ENCODE measurements at places on chromosomes 6 and 20.

DNA sequence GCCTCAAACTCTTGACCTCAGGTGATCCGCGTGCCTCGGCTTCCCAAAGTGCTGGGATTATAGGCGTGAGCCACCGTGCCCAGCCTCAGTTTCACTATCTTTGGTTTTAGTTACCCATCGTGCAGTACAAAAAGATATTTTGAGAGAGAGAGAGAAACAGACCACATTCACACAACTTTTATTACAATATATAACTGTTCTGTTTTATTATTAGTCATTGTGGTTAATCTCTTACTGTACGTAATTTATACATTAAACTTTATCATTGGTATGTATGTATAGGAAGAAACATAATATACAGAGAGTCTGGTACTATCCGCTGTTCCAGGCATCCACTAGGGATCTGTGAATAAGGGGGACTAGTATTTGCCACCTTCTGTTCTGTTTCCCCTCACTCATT, 29.4 kb upstream of the TAF8 start:
- DNase-seq = no peak

DNA sequence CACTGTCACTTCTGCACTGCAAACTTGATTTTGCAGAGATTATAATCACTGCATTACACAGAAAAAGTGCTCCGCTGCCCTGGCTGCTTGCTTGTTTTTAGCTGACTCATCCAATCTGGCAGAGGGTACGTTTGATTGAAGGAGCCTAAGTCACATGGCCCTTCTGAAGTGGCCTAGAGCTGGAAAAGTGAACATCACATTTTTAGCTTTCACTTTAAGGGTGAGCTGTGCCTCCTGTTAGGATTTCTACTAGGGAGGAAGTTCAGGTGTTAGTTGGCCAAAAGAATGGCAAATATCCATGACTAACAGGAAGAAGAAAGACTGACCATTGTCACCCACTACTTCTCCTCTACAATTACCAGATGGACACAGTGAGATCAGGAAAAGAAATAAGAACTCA, 889.1 kb upstream of the MAP3K7 start:
- DNase-seq = no peak

DNA sequence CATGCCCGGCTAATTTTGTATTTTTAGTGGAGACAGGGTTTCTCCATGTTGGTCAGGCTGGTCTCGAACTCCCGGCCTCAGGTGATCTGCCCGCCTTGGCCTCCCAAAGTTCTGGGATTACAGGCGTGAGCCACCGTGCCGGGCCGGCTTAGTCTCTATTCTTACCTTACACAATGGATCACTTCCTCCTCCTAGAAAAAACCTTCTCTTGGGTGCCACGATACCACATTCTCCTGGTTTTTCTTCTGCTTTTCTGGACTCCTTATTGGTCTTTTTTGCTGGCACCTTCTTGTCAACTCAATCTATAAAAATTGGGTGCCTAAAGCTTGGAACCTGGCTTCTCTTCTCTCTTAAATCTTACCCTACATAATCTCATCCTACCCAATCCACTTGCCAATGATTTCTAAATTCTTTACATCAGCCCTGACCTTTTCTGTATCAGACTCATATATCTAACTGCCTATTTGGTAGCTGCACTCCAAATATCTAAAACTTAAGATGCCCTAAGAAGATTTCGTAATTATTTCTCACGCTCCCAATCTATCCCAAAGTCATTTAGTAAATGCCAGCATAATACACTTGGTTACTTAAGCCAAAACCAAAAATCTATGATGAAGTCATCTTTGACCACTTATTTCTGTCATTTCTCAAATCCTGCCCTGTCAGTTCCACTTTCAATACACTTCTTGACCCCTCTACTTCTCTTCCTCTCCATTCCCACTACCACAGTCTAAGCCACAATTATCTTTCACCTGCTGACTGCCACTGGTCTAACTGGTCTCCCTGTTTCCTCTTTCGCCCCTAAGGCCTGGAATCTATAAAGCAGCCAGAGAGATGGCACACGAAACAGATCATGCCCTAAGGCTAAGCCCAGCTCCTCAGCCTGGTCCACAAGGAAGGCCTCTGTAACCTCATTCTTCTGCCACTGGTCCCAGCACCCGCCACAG, 43.2 kb downstream of the ELMO2 start:
- DNase-seq = no peak

GRCh38 chr6:163392533-163392932, 22.0 kb upstream of the QKI start:
- no peak for DNase-seq

DNA sequence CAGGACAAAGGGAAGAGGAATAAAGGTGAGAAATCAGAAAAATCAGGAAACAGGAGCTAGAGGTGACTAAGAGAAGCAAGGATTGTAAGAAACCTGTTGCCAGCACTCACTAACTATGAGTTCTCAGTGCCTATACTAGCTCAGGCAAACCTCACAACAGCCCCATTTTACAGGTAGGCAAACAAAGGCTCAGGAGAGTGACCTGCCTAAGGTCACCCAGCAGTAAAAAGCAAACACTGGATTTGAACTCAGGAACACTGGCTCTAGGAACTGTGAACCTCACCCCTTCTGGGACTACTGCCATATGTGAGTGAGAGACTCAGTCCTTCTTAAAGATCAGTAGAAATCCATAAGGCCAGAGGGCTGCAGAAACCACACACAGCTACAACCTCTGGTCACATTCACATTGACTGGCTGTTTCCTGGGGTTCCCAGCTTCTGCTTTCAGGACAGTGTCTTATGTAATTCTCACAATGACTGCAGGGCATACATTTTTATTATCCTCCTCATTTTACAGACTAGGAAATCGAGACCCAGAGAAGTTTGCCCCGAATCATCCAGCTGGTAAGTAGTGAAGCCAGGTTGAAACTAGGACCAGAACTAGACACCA, 80.7 kb upstream of the MAFB start:
- no peak for DNase-seq

GRCh38 chr6:49118478-49118877, 344.6 kb downstream of the MMUT start:
- no peak for DNase-seq

GRCh38 chr6:149934249-149935156, 7.3 kb upstream of the ULBP2 start:
- peak; percentile 33 for DNase-seq

DNA sequence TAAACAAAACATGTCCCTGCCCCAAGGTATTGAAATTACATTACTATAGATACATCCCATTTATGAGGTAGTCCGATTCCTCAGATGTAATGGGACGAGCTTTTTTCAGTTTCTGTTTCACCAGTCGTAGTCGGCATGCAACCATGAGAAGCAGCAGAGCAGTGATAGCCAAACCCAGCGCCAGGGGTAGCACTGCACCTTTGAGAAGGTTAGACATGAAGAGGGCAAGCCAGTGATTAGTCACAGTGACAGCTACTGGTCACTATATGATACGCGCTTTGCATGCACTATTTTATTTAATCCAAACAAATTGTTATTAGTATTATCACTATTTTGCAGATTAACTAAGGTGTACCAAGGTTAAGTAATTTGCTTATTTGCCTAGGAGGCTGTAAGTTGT, 43.7 kb downstream of the LRP11 start:
- no peak for DNase-seq

GRCh38 chr6:74785236-74785635, 420.6 kb downstream of the COL12A1 start:
- DNase-seq = no peak

DNA sequence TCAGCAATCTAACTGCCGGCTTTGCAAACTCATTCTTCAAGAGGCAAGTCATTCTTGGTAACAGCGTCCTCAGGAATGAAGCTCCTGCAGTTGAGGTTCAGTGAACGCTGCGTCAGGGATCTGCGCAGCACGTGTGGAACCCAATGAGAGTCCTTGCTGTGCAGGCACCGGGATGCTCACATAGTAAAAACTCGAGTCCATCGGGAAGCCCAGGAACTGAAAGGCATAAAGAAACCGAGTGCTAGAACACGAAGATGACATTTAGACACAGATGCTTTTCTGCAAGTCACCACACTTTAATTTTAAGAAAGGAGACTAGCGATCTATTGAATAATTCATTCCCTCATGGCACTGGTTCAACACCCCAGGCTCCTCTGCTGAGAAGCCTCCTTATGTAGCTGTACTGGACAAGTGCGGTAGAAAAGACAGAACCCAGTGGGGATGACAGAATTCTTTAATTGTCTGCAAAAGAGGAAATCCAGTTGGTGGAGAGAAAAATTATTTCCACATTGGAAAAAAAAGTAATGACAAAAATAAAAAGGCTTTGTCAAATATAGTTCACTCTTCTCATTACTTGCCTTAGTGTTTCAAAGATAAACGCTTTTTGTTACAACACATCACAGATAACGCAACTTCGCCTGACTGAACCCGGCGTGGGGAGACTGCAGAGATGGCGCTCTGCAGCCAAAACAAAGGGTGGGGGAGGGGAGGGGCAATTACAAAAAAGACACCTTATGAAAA, 1.9 kb upstream of the AFDN start:
- no peak for DNase-seq

DNA sequence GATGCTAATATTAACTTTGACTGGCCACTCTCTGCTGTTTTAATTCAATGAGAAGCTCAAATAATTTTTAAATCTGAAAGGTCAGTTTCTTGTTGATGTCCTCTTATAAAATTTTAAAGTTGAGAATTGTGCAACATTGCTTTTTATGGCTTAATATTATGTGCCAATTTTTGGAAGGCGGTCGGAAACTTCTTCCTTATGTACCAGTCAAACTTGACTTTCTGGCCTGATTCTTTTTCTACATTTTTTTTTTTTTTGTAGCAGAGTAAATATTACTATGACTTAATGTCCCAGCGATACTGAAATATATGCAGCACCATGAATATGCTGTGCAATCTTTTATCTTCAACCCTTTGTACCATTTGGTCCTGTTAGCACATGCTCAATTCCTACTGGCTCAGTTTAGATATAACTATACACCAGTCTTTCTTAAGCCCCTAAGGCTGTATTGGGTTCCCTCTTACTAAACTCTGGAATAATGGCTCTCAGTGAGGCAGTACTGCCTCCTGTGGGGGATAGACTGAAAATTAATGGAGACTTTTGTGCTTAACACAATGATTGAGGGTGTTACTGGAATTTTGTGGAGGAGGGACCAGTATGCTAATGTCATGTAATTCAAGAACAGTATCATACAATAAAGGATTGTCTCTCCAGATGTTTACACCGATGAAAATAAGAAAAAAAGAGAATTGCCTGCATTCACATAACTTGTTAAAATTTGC, 156.4 kb upstream of the SYNCRIP start:
- DNase-seq = no peak

- no peak for DNase-seq
Observed at GRCh38 chr6:119129968-119130484, 51.6 kb upstream of the FAM184A start.

DNA sequence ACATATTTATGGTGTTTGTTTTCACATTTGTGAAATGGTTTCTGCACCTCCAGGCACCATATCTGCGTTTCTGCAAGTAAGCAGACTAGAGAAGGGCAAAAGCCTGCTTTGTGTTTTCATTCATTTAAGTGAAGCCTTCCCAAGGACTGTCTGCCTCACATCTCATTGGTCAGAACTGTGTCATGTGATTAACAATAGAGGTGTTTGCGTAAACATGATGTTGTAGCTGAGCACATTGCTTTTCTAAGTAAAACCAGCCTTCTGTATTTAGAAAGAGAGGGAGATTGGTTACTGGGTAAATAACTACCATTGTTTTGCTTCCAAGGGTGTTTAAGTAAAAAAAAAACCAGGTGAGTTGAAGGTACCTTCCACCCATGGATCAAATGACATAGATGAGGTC, 39.7 kb downstream of the SH3BGRL2 start:
- DNase-seq = no peak

DNA sequence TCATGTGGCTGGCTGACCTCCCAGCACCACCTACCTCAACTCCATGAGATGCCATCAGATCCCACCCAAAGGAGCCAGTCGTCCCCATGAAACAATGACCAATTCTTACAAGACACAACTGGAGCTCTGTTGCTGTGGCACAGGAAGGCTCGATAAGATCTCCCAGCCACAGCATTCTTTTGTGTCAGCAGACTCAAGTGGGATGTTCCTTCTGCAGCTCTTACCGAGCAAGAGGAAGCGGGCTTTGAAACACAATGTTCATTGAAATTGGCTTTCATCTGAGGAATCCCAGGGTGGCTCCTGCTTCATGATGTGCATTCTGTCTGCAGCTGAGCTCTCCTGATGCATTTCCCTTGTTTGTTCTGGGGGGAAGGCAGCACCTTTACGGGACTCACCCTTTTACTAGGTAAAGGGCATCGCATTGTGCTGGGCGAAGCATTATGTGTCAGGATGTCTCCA, 222.0 kb upstream of the SGK1 start:
- DNase-seq = no peak

DNA sequence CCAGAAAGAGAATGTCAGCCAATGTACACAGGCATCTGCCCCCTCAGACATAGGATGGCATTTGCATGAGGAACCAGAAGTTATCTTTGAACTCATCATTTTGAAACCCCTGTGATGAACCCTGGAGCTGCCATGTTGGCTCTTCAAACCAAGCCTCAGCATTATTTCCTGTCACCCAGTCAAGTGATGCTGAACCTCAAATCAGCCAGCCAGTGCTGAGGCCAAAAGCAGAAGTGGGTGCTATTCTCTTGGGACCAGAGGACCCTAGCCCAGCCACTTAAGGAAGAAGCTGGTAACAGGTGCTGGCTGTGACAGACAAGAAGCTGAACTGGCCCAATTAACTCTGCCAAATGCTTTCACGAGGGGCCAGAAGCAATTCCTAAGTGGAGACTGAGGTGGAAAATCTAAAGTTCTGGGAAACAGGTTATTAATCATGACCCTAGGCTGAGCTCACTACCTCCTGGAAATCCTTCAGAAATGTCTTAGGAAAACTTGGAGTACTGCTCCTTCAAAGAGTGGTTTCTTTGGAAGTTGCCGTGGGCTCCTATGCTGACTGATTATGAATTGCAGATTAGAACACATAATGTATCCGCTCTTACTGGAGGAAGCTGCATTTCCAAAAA, 4.0 kb downstream of the PKIG start:
- DNase-seq = no peak

DNA sequence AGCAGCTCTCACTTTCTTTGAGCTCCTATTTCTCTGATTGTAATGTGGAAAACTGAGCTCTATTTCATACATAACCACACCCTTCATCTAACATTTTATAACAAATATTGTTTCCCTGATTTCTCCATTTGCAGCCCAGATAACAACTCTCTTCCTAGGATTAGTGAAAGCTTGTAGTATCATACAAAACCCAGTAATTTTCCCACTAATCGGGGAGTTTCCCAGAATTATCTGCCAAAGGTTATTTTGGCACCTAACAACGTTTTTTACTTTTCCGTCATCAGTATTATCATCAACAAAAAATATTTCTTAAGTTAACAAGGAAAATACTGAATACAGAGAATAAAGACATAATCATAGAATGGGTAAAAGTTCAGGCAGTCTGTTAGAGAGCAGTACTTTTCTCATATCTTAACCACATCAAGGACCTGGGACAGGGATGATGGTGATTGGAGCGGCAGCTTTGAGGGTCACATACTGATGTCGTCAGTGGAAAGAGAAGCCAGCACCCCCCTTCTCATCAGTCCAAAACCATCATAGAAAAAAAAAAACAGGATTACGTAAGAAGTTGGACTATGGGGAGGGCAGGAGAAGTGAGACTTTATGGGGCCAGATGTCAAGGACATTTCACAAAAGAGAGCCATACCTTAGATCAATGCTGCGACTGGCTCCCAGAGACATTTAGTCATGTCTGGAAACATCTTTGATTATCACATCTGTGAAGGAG, 166.1 kb upstream of the TNFAIP3 start:
- no peak for DNase-seq

Measured in fibroblast of skin of left biceps (primary cell).